SK-N-SH treated with all-trans-retinoic acid at 6 μM for 48 hours (cell line): ENCODE measurements at places on chromosomes 16 and 17.

- ATAC-seq = no peak
These were observed 35.3 kb downstream of the ADGRG5 start for GRCh38 chr16:57577691-57578224.

- ATAC-seq = no peak
These were observed 55.1 kb downstream of the WNT3 start for GRCh38 chr17:46763416-46763815.

DNA sequence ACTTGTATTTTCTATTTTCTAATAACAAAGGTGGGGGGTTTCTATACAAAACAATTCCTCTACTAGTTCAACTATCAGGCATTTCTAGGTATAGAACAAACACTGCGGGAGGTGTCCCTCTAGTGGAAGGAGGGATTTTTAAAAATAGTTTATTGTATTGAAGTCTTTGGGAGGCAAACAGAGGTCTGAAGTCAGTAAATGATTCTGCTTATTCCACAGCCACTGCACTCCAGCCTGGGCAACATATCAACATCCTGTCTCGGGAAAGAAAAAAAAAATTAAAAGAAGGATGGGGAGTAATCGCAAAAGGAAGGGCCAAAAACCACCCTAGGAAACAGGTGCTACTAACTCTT, 648 bp upstream of the ERCC4 start:
- peak; percentile 52 for ATAC-seq

DNA sequence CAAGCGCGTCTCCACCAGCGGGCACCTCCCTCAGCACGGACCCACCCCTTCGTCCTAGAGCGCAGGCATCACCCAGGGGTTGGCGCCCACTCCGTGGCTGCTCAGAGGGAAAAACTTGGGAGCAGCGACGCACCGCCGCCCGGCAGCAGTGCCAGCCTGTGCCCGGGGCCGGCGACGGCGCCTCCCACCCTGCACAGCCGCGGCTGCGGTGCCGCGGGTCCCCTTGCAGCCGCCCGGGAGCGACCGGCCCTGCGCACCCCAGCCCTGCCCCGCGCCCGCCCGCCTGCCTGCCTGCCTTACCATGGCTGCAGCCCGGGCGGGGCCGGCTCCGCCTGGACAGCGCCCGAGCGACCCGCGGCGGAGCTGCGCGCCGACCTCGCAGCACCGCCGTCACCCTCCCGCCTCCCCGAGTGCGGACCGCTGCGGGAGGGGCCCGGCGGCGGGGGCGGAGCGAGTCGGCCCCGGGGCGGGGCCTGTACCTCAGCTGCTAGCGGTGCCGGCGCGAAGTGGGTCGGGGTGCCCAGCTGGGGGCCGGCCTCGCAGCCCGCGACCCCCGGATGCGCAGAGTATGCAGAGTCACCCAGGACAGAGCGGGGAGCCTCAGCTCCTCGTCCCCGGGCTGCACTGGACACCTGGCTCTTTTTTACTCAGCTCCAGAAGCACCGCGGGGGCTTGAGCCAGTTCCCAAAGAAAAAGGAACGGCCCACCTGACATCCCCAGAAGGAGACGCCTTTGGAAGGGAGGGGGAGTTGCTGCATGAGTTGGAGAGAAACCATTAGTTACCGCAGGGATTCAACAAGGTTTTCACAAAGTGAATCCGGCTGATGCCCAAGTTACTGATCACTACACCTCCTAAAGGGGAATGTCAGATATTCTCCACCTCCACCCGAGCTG, 17.5 kb upstream of the MTMR4 start:
- ATAC-seq = peak; percentile 74

- ATAC-seq = no peak
These were observed 199.3 kb downstream of the CDH8 start for GRCh38 chr16:61836804-61837393.

DNA sequence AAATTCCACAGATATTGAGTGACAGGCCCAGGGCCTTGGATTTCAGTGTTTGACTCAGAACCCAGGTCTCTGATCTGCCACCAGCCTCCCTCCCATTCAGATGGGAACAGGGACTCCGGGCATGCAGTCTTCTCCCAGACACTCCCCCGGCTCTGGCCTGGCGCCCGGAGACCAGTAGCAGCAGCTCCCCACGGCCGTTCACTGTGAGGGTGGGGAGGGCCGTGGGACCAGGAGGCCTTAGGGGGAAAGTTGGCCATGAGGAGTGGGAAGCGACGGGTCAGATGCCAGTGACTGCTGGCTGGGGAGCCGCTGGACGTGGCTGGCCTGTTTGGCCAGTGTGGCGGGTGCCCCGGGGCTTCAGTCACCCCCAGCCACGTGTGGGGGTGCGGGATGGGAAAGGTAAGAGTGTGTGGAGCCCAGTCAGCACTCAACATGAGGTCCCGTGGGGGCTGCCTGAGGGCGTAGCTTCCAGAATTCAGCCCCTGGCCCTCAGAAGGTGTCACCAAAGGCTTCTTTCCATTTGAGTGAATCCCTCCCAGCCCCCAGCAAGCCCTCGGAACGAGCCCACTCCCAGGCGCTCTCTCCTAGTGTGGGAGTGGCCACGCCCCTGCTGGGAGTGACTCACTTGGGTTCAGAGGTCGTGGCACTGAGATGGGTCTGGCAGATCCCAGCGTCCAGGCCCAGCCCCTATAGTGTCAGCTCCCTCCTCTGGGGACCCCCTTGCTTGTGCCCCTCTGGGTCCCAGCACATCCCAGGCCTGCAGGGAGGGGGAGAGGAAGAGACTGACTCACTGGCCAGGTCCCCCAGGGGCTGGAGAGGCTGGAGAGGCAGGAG, 309.4 kb downstream of the SEC14L1 start:
- peak; percentile 45 for ATAC-seq

DNA sequence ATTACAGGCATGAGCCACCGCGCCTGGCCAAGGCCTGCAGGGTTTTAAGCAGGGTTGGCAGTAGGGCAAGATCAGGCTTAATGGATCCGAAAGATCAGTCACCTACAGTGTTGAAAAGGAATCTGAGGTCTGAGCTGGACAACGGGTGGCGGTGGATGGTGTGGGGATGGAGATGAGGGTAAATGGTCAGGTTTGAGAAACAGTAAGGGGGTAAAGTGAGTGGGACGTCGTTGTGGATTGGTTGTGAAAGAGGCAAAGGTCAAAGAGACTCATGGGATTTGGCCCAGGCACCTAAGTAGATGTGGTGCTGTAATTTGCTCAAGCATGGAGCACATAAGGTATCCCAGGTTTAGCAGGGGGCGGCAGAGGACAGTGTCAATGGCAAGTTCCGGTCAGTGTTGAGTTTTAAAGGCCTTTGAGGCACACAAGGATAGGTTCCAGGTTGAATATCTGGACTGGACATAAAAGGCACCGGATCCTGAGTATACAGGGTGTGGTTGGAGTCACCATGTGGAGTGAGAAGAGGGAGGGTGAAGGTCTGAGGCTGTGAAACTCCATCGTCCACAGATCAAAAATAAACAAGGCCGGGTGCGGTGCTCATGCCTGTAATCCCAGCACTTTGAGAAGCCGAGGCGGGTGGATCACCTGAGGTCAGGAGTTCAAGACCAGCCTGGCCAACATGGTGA, 1.1 kb upstream of the SLC16A5 start:
- no peak for ATAC-seq

DNA sequence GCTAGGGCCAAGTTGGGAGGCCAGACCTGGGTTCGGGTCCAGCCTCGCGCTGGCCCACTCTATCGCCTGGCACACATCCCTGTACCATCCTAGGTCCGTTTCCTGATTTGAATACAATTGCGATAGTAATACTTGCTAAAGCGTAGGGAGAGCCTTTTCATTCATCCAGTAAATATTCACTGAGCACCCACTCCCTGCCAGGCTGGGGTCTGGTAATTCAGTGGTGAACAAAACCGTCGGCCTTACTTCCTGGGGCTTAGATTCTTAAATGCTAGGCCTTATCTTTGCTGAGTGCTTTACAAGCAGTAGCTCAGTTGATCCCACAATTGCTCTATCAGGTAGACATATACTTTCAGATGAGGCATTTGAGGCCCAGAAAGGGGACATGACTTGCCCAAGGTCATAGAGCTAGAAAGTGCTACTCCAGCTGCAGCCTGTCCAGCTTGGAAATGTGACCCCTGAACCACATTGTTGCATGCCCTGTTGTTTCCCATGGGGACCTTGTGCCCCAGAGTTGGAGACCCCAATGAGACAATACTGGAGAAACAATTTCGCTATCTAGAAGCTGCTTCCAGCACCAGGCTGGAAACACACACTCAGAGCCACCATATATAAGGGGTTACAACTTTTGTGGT, 691 bp downstream of the USB1 start:
- ATAC-seq = no peak

GRCh38 chr16:24577167-24577566, 37.8 kb downstream of the RBBP6 start:
- ATAC-seq = no peak

GRCh38 chr16:7550096-7550495, 217.5 kb downstream of the RBFOX1 start:
- no peak for ATAC-seq

- ATAC-seq = no peak
These were observed 35.4 kb upstream of the ENPP7 start for GRCh38 chr17:79695293-79695790.

- no peak for ATAC-seq
These were observed 5.4 kb upstream of the SLC5A2 start for GRCh38 chr16:31477220-31478216.

DNA sequence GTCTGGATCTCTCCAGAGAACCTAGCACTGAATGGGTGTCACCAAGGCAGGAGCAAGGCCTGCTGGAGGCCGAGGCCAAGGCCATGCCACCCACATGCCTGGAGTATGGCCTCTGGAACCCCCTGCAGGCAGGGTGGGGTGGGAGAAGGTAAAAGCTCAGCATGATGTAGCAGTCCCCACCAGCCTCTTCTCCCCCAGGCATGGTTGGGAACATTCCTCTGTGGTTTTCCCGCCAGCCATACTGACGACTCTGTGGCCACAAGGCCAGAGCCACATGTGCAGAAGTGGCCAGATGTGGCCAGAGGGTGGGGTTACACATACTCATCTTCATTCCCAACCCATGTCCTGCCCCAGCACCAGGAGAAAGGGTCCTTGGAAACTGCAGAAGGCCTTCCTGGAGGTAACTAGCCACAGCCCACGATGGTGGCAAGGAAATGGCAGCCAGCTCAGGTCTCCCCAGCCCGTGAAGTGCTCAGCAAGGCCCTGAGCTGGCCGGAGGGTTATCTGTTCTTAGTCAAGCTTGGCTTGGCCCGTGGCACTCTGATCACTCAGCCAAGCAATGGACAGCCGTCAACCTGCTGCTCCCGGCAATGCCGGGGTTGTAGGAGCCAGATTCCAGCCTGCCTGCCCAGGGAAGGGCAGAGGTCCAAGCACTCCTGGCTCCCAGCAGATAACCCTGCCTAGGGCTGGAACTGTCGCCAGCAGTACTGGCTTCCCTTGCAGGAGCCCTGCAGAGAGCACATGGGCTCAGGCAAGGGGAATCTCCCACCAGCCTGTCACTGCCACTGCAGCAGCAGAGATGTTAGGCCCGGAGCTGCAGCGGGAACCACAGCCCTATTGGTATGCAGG, 26.1 kb downstream of the HDAC5 start:
- no peak for ATAC-seq

- no peak for ATAC-seq
These were observed 4.3 kb upstream of the C16orf92 start for GRCh38 chr16:30018731-30019158.

DNA sequence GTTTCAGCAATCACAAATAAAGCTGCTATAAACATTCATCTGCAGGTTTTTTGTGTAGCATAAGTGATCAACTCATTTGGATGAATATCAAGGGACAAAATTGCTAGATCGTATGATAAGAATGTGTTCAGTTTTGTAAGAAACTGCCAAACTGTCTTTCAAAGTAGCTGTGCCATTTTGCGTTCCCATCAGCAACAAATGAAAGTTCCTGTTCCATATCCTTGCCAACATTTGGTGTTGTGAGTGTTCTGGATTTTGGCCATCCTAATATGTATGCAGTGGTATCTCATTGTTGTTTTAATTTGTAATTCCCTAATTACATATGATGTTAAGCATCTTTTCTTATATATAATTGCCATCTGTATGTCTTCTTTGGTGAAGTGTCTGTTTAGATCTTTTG, 36.4 kb upstream of the TMEM92 start:
- ATAC-seq = no peak

DNA sequence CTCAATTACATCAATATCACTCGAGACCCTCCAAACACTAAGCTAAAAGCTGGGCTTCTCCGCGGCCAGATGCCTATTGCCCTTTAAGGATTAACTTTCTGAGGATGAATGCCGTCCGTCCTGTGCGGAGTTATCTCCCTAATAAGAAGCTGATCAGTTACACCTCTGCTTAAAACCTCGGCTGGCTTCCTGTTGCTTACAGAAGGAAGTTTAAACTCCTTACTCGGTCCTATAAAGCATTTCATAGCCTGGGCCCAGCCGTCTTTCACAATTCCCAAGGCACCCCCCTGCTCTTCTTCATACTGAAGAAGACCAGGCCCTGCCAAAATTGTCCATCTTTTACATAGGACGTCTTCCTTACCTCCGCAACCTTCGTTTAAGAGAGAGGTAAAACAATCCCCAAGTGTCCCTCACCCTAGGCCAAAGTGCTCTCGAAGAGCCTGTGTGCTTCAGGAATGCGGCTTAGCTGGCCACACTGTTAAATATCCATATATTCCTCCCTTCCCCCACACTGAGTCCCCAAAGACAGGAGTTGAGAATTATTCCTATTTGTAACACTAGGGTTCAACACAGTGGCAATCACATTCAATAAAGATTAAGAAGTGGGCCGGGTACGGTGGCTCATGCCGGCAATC, 112.6 kb upstream of the IRX5 start:
- ATAC-seq = no peak

DNA sequence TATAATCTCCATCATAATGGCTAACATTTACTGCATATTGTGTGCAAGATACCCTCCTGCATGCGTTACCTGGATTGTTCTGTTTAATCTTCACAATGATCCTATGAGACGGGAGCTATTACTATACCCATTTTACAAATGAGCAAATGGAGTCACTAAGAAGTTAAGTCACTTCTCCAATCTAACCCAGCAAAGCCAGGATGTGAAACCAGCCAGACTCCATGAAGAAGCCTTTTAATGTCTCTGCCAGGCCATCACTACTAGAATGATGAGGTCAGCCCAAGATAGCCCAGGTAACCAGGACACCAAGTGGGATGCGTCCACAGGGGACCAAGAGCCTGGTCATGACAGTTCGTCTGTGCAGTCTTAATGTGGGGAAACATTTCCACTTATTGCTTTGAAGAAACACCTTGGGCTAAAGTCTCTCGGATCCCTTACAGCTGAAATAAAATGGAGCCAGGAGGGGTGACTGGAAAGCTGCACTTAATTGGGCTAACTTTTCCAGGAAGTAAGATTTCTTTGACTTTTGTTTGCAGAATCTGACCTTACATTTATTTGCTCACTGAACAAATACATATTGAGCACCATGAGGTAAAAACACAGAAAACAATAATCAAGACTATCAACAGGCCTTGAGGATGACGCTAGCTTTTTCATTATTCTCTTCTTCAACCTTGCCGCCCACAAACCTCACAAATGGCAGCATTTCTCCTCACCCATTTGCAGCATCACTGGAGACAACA, 926 bp upstream of the SHCBP1 start:
- ATAC-seq = no peak
